ENCODE measurements at places on chromosomes 13 and 19.

DNA sequence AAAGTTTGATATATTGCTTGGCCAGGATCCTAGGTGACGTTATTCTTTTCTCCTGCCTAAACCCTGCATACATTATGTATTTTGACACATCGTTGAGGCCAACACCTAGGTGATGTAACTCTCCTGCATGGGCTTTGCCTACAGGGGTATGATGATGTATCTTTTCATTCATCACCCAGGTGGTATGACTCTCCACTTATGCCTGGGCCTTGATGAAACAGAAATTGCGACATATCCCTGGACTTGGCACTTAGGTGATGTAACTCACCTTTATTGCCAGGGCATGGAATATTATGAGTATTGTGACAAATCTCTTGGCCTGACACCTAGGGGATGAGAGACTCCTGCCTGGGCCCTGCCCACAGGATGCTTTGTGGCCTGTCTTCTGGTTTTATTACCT is 18.5 kb upstream of the ZNF681 start:
- no peak for DNase-seq

DNA sequence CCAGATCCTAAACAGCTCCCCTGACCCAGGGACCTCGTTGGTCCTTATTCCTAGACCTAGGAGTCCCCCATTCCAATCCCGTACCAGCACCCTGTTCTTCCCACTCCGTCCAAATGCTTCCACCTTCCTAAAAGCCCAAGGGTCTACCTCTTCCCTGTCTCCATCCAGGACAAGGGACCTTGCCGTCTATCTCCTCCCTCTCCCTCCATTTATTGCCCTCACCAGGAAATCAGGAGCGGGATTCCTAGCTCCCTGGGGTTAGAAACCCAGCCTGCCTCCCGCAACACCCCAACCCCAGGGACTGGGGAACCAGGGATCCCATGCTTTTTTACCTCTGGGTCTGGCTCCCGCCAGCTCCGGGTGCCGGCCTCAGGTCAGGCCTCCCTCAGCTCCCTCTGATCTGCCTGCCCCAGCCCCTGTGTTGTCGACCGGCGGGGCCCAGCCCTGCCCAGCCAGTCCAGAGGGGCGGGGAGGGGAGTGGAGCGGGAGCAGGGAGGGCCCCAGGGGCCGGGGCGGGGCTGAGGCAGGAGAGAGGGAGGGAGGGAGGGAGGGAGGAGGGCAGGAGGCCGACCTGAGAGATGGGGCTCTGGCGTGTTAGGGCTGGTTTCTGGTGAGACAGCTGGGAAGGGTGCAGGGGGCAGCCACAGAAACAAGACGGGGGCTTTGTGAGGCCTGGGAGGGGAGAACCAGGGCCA is at the start of gene B3GNT8:
TSS of gene B3GNT8 (minus strand) at position 423 of the 695 bp plus-strand sequence. CDS start 596 bp downstream, outside the sequence.
- no peak for DNase-seq

- DNase-seq: no peak
Measured at GRCh38 chr13:112967686-112968379, 1.2 kb upstream of the MCF2L start.

- DNase-seq: no peak
Measured at GRCh38 chr19:46890423-46891170, 29.8 kb downstream of the ARHGAP35 start.

DNA sequence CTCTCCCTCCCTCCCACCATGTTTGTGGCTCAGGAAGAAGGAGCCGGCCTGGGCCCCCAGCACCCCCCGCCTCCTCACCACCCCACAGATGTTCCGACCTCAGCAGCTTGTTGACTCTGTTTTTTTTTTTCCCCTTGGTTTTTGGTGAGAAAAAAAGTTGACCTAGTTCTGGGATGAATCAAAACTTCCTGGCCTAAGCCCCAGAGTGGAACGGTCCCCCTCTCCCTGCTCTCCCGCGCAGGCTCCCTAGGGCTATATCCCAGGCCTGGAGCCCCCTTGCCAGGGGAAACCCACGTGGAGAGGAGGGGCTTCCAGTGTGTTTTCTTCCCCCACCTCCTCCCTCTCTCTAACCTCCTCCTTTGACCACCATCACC is 4.0 kb downstream of the COL5A3 start:
- no peak for DNase-seq

- no peak for DNase-seq
Measured at GRCh38 chr19:28555317-28555716, 657.6 kb downstream of the UQCRFS1 start.

DNA sequence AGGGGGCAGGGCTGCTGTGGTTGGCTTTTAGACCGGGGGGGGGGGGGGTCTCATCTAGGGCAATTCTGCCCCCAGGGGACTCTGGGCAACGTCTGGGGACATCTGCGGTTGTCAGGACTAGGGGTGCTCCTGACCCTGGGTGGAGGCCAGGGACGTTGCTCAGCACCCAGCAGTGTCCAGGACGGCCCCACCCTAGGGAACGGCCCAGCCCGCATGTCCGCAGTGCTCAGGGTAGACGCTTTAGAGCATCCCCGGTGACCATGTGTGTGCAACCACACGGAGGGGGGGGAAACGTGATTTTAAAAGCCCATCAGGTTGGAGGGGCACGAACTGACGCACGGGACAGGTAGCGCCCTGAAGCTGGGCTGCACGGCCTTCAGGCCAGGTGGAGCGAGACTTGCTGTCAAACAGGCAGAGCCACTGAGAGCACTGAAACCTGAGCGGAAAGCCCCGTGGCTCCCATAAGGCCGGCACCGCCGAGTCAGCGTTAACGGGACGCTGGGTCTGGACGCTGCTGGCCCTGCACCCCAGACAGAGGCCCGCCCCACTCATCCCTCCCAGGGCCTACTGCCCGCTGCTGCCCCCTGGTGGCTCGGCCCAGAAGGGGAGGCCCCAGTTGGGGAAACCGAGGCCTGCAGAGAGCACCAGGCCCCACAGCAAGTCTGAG is 8.3 kb downstream of the CACTIN start:
- DNase-seq: no peak

DNA sequence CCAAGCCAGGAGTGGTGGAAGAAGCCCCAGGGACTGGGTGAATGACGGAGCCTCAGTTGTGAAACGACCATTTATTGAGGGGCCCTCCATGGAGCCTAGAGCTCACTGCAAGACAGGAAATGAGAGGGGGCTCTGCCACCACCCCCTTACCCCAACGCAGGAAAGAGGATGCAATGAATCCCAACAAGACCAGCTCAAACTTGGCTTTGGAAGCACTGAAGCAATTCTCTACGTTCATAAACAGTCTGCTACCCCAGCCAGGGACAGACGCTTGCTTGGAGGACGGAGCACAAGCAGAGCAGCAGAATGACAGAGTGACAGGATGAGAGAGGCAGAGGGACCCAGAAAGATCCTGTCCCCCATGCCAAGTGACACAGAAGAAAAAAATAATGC is 1.0 kb downstream of the PRKACA start:
- DNase-seq: no peak

DNA sequence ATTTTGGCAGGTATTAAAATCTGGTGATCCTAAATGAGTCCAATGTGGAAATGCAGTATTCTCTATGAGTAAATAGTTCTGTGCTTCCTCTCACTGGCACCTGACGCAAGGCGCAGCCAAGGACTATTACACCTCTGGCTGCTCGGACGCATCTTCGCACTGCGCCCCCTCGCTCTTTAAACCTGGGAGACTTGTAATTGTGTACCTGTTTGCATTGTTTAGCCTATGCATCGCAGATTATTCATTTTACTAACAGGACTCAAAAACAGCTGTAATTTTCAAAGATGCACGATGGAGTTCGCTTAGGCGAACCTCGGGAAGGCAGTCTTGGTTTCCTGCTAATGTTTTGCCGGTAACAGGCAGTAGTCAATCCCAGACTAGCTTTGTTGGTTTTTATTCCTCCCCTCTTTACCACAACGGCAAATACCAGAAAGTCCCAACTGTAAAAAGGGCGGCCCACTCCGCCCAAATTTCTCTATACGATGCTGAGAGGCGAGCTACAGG is 113.2 kb downstream of the KCNRG start:
- no peak for DNase-seq

GRCh38 chr13:53460796-53461195 is 432.2 kb downstream of the OLFM4 start:
- no peak for DNase-seq

DNA sequence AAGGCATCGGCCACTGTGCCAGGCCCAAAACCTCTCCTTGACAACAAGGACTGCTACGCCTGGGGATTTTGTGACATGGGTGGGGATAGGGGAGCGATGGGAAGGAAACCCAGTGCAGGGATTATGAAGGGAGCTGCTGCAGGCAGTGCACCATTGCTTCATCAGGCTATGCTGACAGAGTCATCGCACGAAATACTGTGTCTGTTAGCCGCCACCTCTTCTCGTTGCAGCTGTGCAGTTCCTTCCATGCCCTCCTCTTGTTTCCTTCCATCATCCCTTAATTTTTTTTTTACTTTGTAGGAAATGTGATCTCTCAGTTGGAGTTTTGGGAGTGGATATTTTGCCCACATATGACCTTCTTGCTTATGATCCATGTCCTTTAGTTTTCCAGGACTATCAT is 178.7 kb downstream of the RFC3 start:
- DNase-seq: no peak

GRCh38 chr13:91740756-91741155 is 342.3 kb downstream of the GPC5 start:
- DNase-seq: no peak

DNA sequence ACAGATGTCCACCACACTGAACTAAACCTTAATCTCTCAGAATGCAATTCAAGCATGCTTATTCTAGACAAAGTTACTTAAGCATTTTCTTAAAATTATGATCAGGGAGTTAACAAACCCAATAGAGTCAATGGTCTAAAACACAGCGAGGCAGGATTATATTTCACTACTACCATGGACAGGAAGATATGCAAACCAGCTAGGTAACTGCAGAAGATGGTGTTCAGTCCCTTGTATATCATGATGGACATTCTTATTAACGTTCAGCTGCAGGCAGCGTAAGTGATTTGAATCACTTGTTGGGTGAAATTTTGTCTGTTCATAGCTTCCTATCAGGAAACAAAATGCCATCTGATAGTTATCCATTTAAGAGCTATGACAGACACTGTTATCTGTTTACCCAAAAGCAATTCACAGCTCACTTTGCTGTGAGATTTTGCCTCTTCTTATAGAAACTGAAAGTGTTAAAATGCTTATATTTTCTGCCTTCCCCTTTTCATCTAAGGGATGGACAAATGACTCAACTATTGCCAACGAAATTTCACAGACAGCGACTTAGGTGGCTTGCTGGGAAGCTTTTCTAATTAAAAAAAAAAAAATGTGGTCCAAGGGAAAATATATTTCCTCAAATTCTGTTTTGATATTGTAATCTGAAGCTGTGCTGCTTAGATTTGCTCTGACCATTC is 591.9 kb downstream of the DACH1 start:
- no peak for DNase-seq

DNA sequence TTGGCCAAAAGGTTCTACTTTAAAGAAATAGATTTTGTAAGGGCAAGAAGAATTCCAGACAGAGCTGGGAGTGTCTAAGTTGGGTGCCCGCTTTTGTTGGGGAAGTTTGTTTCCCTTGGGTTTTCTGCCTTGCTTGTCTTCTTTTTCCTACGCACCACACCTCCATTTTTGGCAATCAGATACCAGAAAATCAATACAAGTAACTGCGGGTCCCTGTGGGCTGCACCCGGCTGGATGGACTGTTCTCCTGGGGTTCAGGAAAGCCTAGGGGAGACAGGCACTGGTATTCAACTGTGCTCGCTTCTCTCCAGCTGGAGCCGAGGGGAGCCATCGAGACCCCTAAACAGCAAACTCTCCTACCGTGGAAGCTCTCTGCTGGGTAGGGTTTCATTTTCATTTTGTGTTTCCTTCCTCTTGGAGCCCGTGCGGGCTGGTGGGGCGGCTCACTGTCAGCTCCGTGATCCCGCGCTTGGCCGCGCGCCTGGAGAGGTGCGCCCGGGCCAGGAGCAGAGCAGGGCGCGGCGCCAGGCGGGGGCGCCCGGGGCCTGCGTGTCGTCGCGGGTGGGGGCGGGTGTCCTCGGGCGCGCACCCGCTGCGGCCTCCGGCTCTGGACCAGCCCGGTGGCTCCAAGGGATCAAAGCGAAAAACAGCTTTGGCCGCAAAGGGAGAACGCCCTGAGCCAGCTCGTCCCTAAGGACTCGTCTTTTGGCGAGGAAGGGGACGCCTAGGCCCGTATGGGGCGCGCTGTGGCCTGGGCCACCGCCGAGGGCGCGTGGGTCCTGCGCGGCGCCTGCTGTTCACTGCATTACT is 347.2 kb downstream of the ZNF536 start:
- no peak for DNase-seq

DNA sequence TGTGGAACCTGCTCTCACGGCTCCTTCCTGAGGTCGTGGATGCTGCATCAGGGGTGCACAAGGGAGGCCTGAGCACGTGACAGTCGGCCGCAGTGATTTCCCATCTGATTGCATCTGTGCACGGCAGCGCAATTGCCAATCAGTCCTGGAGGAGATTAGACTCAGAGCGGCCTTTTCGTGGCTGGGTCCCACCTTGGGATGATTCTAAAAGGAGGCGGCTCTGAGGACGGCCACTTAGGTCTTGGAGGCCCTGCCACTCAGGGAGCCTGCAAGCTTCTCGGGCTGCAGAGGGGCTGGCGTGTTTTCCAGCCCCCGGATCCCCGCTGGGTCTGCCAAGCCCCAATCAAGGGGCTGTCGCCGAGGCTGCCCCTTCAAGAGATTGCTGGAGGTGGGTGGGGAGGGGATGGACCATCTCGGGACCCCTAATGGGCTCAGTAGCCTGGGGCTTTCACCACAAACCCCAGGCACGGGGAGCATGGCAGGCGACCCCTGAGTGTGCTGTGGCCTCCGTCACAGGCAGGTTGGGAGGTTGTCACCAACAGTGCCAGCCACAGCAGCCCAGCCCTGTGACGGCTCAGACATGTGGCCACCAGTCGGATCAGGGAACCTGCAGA is 51.6 kb downstream of the SOX1 start:
- DNase-seq: no peak

- DNase-seq: no peak
Measured at GRCh38 chr19:40419066-40419612, 6.0 kb upstream of the PRX start.

DNA sequence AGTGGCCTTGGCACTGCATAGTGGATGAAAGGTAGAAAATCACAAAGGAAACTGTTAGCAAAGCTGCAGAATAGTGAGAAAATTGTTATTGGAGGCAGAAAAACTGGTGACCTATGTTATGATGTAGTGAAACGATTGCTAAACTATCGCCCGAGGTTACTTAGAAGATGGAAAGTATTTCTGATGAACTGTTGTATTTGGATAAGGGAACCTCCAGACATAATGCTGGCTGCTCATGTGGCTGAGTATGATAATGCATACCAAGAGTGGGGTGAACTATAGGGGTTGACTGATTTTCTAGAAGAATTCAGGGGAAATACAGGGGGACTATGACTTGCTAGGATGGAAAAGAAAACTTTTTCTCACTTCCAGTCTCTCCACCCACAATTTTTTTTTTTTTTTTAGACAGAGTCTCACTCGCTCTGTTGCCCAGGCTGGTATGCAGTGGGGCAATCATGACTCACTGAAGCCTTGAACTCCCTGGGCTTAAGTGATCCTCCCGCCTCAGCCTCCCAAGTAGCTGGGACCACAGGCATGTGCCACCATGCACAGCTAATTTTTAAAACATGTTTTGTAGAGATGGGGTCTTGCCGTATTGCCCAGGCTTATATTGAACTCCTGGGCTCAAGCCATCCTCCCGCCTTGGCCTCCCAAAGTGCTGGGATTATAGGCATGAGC is 4.4 kb upstream of the EID2 start:
- DNase-seq: no peak

- DNase-seq: no peak
Measured at GRCh38 chr13:39616087-39616694, 13.2 kb upstream of the LHFPL6 start.
